Activated CD8-positive, alpha-beta memory T cell treated with anti-CD3 and anti-CD28 coated beads, Interleukin-2, amount 50 U/mL, for 4 hours (primary cell): ENCODE measurements at places on chromosomes 1 and 21.

GRCh38 chr1:111241797-111242196 lies 14.3 kb downstream of the CHI3L2 start:
- DNase-seq = no peak

DNA sequence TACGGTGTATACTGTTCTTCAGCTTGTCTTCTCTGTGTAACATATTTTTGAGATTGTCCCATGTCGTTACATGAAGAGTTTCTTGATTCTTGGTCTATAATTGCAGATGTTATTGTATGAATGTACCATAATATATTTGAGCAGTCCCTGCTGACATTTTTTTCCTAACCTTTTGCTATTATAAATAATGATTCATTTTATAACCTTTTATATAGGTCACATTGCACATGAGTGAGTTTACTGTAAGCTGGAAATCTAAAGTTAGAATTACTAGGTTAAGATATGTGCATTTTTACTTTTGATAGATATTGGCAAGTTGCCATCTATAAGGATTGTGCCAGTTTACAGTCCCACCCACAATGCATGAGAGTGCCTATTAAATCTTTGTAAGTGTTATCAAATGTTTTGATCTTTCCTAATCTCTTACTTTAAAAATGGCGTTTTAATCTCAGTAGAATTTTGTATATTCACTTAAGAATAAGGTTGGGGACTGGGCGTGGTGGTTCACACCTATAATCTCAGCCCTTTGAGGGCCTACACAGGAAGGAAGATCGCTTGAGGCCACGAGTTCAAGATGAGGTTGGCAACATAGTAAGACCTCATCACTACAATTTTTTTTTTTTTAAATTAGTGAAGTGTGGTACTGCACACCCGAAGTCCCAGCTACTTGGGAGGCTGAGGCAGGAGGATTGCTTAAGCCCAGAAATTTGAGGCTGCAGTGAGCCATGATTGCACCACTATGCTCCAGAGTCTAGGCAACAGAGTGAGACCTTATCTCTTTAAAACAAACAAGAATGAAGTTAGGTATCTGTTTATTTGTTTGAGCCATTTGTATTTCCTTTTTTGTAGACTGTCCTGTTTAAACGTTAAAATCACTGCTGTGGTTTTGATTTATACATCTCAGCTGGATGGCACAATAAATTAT lies 36.5 kb downstream of the ZMYM1 start:
- no peak for DNase-seq

DNA sequence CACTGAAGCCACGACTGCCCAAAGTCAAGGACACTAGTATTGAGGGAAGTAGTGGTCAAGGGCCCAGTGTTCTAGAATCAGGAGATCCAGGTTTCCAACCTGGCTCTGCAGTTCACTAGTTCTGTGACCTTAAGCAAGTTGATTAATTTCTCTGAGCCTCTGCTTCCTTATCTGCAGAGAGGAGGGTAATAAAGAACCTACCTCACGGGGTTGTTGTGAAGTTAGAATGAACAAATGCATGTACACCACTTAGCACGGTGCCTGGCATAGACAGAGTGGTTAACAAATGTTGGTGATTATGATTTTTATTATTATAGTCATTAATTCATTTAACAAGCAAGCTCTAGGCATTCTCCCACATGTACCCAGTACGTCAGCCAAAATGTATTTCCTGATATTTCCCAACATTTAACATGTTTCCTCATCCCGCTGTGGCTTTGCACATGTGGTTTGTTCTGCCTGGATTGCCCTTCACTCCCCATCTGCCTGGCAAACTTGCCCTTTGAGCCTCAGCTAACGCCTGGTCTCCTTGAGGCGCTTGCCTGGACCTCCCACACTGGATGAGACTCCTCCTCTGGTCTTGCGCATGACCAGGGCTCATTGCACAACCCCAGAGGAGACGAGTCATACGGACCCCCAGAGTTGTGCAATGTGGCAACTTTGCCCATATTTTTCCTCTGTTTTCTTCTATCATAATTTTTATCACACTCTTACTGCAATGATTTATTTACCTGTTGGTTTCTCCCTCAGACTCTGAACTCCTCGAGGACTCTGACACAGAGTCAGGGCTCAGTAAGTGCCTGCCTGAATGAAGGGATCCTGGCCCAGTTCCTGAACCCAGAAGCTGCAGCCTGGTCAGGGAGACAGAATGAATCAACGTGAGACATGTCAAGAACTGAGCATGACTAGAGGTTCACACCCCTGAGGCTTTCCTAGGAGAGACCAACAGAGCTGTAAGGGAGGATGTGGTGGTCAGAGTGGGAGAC lies 20.7 kb upstream of the MFSD2A start:
- no peak for DNase-seq

- no peak for DNase-seq
Measured at GRCh38 chr1:51072043-51072439, 30.0 kb upstream of the C1orf185 start.

DNA sequence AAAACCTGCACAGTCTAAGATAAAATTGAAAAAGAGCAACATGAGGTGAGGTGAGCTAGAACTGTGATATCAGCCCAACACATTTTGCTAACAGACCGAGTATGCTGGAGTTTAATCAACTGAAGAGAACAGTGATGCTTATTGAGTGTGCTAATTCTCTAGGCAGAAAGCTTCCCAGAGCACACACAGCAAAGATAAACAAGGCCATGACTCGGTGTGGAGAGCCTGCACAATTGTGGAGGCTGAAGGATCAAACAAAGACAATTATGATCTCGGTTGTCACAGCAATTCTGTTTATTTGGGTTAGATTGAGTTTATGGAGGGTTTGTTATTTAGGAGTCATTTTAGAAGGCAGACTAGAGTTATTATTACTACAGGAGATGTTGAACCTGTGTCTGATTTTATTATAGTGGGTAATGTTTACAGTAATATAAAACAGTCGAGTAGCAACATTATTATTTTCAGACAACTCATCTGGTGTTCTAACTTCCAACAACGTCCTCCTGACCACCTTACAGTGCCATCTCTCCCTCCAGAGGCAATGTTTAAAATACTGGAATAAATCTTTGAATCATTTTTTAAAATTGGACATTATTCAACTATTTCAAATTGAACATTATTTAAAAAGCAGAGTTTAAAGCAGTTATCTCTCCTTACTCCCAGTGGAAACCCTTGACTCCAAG lies 40.2 kb downstream of the DPT start:
- DNase-seq = no peak

GRCh38 chr1:2597441-2598328 lies 11.1 kb downstream of the PRXL2B start:
- no peak for DNase-seq

GRCh38 chr1:216293683-216294082 lies 129.6 kb downstream of the USH2A start:
- no peak for DNase-seq

GRCh38 chr21:26079366-26079765 lies 91.2 kb downstream of the APP start:
- DNase-seq = no peak

- DNase-seq = no peak
Measured at GRCh38 chr21:46622226-46622625, 13.2 kb upstream of the PRMT2 start.

GRCh38 chr1:243638186-243638585 lies 211.9 kb downstream of the AKT3 start:
- no peak for DNase-seq

GRCh38 chr1:223877804-223878203 lies 32.1 kb upstream of the TP53BP2 start:
- no peak for DNase-seq

DNA sequence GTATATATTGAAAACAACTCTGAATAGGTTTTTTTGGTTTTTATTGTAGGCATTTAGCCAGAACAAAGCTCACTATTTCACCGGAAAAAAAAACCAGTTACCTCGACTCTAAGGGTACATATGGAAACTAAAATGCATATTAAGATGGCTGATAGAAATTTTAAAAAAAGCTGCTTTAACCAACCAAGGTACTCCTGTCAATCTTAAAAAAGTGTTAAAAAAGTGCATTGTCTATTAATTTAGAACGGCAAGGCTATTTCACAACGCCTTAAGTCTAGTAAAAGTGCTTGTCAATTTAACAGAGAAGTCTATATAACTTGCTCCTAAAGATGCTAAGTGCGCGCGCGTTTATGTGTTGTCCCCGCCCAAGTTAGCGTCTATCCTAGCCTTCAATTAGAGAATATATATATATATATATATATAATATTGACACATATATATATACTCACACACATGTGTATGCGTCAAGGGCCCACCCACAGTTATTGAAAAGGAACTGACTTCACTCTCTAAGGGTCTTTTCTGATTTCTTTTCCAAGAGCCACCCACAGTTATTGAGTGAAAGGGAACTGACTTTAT lies 934 bp downstream of the ASPM start:
- DNase-seq = no peak

DNA sequence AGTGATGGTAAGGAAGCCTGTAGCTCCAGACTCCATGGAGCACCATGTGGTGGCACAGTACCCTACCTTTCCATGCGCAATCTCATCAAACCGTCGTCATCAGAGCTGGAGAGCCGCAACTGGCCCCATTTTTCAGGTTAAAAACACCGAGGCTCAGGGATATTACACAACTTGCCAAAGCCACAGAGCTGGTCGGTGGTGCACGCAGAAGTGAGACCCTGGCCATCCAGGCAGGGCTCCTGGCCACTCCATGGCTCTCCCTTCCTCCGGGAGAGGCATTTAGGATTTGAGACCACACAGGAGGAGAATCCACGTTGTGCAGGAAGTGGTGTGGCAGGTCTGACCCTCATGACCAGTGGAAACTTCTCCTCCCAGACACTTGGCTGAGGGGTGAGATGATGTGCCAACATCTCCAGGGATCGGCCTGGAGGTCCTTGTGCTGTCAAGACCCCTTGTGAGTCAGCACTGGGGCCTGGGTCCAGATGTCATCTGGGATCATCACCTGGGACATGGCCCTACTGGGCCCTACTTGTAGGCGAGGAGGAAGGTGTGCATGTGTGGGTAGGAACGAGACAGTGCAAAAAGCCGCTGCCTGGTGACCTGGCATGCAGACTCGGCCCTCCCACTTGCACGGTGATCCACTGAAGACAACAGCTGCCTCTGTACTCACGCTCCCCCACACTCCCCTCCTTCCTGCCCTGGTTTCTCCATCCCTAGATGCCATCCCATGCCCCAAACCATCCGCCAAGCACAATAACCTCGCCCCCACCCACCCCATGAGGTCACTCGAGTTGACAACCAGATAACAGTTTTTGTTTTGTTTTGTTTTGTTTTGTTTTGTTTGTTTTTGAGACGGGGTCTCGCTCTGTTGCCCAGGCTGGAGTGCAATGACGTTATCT lies 10.4 kb downstream of the TFF3 start:
- no peak for DNase-seq

DNA sequence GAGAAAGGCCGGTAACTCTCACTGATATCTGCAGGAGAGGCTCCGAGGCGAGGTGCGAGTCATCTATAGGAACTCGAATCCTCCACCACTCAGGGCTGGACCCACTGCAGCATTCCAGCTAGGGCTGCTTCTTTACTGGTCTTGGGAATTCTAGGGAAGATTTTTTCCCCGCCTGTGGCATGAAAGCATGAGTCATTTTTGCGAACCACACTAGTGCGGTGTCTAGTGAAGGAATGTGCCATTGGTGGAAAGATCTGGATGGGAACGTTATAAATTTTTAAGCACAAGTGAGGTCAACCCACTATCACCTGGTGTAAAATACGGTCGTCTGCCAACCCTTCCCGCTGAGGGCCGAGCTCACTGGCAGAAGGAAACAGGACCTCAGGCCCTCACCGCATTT lies 49.7 kb downstream of the SYF2 start:
- DNase-seq = no peak

GRCh38 chr1:55252942-55253589 lies 37.9 kb upstream of the USP24 start:
- no peak for DNase-seq

DNA sequence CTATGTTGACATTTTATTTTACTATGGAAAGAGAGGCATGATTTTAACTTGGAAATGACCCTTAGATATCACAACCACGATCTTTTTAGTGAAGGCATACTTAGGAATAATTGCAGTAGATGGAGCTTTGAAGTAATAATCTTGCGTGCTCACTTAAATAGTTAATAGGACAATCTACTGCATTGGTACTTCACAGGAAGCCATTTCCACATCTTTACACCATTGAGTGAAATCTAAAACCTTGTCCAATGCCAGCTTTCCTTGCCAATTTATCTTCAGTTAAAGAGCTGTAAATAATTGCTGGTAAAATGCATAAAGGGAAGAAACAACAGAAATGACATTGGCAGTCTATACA lies 586.3 kb downstream of the ADGRL2 start:
- no peak for DNase-seq

DNA sequence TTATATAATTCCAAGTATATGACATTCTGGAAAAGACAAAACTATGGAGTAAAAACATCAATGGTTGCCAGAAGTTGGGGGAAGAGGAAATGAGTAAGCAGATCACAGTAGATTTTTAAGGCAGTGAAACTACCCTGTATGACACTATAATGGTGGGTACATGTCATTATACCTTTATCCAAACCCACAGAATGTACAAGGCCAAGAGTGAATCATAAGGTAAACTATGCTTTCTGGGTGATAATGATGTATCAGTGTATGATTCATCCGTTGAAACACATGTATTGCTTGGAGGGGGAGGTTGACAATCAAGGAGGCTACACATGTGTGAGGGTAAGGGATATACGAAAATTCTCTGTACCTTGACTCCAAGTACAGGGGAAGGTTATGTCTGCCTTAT lies 862.7 kb downstream of the PLA2G4A start:
- no peak for DNase-seq

DNA sequence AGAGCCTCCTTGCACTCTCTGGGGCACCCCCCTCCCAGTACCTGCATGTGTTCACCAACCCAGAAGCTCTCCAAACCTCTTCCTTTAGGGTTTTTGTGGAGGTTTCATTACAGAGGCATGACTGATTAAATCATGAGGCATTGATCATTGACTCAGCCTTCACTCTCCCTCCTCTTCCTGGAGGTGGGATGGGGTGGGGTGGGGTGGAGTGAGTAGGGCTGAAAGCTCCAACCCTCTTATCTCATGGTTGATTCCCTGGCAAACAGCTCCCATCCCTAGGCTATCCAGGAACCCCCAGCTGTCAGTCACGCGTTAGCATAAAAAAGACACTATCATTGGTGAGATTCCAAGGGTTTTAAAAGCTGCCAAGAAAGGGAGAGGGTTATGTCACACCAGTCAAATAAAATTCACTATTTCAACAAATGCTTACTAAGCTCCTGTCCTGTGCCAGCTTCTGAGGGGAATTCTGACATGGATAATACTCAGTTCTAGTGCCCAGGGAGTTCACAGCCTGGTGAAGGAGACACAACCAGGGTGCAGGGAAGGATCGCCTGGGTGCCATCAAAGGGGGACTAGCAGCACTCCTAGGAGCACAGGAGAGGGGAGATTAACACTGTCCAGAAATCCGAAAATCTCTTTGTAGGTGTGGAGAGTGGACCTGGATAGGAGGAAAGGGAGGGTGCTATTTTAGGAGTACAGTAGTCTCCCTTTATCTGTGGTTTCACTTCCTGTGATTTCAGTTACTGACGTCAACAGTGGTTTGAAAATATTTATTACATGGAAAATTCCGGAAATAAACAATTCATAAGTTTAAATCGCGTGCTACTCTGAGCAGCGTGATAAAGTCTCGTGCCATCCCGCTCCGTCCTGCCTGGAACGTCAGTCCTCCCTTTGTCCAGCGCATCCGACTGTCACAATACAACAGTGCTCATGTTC lies 6.8 kb upstream of the IL24 start:
- DNase-seq = no peak
